ENCODE measurements at places on chromosomes 12 and 14.

GRCh38 chr14:37018571-37019240, 153.7 kb downstream of the SLC25A21 start:
- no peak for DNase-seq

DNA sequence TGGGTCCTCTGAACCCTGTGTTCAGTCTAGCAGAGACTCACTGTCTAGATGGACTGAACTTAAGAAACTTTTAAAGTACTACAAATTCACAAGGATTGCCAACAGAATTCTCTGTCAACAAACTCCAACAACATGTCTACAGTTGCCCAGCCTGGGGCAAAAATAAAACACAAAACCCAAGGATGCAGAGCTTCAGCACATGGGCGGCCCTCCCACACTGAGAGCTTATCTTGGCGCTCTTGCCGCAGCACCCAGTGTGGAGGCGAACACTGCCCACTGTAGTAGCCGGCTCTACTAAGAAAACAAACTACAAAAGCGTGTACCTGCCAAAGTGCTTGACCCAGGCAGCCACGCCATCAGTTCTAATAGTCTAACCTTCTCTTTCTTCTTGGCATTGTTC, 66.7 kb downstream of the PTPN21 start:
- DNase-seq: no peak

DNA sequence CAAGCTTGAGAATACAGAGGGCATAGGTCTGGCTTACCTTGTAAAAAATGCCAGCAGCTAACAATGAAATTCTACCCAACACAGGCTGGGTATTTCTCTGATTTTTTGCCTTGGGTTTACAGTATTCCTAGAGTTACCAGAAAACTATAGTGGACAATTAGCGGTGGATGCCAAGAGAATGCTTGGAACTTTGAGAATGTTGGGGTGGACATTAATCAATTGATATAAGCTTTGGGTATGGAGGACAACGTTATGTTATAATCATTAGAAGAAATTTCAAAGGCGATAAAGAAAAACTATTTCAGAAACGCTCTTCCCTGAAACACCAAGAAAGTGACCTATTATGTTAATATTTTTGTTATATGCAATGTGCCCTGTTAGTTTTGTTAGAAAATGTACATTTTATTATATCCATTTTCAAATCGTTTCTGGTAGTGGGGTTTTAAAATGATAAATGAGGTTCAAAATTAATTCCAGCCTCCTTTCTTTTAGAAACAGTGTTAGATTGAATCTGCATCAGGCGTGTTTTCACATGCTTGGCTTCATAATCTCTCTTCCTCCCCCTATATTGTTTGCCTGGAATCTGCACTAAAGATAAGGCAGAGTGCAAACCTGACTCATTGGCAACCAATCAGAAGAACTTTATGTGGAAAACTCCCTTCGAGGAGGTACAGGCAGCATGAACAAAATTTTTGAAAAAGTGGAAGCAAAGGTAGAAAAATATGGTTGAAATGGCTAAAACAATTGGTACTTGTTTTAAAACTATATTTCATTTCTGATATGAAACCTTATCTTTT, 1.4 kb upstream of the PTPRQ start:
- DNase-seq: no peak

GRCh38 chr12:5577741-5578140, 145.8 kb downstream of the NTF3 start:
- no peak for DNase-seq

- DNase-seq: no peak
Observed at GRCh38 chr14:32607399-32607798, 278.3 kb downstream of the AKAP6 start.

GRCh38 chr12:105740970-105741725, 397.6 kb downstream of the NUAK1 start:
- no peak for DNase-seq

DNA sequence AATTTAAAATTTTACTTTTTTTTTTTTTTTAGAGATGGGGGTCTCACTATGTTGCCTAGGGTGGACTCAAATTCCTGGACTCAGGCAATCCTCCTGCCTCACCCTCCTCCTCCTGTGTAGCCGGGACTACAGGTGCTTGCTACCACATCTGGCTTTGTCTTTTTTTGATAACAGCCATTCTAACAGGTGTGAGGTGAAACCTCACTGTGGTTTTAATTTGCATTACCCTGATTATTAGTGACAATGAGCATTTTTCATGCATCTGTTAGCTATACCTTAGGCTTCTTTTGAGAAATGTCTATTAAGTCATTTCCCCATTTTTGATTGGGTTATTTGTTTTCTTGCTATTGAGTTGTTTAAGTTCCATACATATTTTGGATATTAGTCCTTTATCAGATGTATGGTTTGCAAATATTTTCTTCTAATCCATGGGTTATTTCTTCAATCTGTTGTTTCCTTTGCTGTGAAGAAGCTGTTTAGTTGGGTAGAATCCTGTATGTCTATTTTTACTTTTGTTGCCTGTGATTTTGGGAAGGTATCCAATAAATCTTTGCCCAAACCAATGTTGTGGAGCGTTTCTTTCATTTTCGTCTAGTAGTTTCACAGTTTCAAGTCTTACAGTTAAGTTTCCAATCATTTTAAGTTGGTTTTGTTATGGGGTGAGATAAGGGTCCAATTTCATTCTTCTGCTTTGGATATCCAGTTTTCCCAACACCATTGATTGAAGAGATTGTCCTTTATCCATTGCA, 86.1 kb downstream of the MYF5 start:
- no peak for DNase-seq

DNA sequence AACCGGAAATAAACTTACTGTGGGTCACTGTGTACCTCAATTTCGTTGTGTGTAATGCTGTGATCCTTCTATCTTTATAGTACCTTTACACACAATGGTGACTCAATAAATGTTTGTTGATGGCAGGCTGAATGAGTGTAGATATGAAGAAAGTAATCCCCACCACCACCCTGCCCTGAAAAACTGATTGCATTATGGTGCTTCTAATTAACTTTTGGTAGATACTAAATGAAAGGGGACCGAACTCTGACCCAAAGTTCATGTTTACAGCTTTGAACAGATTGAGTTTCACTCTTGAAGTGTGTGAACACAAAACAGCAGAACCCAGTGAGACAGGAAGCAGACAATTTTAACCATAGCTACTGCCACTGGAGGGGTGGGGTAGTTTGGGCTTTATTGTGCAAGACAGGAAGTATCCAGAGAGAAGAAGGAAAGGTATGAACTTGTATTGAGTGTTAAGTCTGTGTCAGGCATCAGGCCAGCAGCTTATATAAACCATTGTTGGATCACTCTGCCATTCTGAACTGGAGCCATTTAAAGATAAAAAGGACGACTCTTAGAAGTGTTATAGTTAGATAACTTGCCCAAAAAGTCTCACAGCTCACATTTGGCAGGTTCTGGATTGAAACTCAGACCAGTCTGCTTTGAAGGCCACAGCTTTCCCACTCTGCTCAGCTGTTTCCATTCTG, 197.0 kb upstream of the AMIGO2 start:
- peak; percentile 70 for DNase-seq

GRCh38 chr12:58186914-58187313, 245.5 kb downstream of the ATP23 start:
- peak; percentile 38 for DNase-seq

GRCh38 chr14:22305607-22306006, 283.4 kb downstream of the DAD1 start:
- DNase-seq: no peak

- no peak for DNase-seq
Observed at GRCh38 chr14:70793637-70794036, 15.7 kb downstream of the MAP3K9 start.

GRCh38 chr12:128727461-128727860, 96.3 kb downstream of the SLC15A4 start:
- no peak for DNase-seq

GRCh38 chr12:121630791-121631355, 4.5 kb downstream of the ORAI1 start:
- DNase-seq: no peak

GRCh38 chr12:49894751-49895148, 8.9 kb downstream of the FAIM2 start:
- DNase-seq: no peak

- peak; percentile 38 for DNase-seq
Observed at GRCh38 chr14:100617410-100618317, 30.4 kb upstream of the BEGAIN start.

- DNase-seq: peak; percentile 82
Observed at GRCh38 chr14:100078997-100079725, 13.9 kb downstream of the EVL start.

DNA sequence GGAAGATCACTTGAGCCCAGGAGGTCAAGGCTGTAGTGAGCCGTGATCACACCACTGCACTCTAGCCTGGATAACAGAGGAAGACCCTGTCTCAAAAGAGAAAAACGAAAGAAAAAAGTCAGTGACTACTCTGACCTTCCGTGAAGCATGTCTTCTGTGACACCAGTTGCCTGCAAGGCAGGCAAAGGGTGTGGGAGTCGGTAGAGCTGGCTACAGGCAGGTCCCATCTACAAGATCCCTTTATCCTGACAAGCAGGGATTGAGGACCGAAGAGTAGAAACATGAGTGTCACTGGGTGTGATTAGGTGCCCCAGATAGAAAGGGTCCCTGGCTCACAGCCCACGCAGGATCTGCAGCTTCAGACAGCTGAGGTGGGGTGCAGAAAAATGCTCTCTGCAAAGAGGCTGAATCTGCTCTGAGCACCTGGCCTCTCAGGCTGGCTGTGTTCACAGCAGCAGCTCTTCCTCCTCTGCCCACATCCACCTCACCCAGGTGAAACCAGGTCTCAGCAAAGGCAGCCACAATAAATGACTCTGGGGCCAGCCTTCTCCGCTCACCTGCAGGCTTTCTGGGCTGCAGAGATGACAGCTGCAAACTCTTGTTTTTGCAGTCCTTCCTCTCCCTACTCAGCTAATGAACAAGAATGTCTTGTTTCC, 28.6 kb upstream of the HSP90B1 start:
- DNase-seq: no peak

DNA sequence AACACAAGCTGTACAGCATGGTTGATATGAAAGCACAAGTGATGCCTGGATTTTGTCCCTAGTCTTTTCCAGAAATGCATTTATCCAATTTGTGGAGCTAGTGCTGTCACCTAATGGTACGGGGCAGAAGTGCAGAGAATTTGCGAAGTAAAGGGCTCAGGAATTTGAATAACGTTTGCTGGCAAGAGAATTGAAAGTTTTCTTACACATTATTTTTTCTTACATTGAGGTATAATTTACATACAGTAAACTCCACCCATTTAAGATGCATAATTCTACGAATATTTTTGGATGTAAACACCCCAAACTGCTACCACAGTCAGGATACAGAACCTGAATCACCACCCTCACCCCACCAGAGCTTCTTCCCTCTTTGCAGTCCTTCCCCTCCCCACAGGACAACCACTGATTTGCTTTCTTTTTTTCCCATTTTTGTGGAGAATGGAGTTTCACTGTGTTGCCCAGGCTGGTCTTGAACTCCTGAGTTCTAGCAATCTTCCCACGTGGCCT, 3.5 kb downstream of the AICDA start:
- DNase-seq: peak; percentile 49

DNA sequence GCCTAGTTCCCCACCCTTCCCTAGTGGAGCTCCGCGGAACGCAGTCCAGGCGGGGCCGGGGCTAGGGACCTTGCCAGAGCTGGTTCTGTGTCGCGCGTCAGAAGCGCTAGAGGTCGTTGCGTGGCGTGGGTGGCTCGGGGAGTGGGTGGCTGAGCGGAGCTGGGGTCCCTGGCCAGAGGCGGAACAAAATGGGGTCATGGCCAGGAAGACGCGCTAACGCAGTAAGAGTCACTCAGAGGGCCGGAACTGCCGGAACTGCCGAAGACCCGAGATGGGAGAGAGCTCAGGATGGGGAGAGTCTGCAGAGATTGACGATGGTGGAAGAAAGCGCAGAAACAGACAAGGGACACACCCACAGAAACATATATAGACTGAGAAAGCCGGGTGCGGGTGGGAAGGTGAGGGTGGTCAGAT, 4.8 kb downstream of the DGKA start:
- no peak for DNase-seq

DNA sequence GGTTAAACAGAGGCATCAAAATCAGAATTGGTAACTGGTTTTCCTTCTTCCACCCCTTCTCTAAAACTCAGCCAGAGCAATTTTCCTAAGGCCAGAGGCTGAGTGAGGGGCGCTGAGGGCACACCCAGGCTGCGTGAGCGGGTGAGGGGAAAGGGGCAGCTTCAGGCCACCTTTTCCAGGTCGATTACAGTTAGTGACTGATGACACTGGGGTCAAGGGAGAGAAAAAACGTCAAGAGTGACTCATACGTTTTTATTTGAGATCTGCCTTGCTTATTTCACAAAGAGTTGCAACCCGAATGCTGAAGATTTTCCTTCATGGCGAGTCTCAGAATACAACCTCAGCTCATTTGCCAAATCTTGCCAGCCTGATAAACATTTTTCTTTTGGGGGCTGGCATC, 46.7 kb upstream of the EVL start:
- no peak for DNase-seq

- no peak for DNase-seq
Observed at GRCh38 chr14:95961481-95961880, 77.7 kb upstream of the C14orf132 start.

GRCh38 chr14:84532016-84532415, 997.9 kb upstream of the FLRT2 start:
- no peak for DNase-seq

DNA sequence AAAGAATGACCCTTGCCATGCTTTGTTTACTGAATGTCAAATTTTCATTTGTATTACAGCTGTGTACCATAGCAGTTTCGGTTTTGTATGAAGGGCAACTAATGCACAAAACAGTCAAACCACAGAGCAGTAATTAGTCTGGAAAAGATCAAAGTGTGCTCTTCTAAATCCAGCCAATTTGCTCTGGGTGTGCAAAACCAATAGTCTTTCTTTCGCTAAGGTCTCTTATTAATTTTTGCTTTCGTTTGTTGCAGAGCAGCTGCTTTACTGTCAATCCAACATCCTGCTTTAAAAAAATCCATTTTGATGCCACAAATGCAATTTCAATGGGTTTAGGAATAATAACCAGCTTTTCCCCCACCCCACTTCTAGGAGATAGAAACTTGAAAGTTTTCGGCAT, 114.2 kb downstream of the BRMS1L start:
- no peak for DNase-seq

GRCh38 chr14:57898837-57899572, 33.1 kb upstream of the SLC35F4 start:
- no peak for DNase-seq

- no peak for DNase-seq
Observed at GRCh38 chr12:34400411-34400881, 378.1 kb downstream of the ALG10 start.

DNA sequence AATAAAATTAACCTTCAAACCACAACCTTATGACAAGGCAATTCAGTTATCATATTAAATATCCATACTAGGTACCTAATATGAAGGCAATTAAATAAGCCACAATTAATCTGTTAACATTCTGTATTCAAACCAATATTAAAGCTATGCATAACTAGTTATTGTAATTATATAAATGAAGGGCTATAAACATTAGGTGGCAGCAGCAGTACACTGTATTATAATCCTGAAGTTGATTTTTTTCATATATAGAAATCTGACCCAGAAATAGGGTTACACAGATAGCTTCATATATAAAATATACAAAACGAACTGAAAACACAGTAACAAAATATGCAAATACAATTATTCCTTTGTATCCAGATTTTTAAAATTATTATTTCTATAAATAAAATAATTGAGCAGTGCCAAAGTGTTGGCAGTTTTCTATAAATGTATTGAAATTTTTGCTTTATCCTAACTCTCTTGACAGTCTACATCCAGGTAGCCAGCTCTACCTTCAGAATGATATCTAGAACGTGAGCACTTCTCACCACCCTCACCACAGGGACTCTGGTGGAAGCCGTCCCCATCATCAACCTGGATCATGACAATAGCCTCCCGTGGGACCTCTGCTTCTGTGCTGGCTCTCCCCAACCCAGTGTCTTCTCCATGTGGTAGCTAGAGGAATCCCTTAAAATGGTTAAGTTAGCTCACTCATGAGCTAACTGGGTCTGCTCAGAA, 136.2 kb downstream of the MED13L start:
- peak; percentile 38 for DNase-seq
